ENCODE measurements at places on chromosomes 13 and 19.
A peak's percentile ranks its signal among the peaks of the same experiment; 100 is the strongest.

GRCh38 chr19:10643172-10643967, 10.8 kb upstream of the ILF3 start:
- no peak for DNase-seq

DNA sequence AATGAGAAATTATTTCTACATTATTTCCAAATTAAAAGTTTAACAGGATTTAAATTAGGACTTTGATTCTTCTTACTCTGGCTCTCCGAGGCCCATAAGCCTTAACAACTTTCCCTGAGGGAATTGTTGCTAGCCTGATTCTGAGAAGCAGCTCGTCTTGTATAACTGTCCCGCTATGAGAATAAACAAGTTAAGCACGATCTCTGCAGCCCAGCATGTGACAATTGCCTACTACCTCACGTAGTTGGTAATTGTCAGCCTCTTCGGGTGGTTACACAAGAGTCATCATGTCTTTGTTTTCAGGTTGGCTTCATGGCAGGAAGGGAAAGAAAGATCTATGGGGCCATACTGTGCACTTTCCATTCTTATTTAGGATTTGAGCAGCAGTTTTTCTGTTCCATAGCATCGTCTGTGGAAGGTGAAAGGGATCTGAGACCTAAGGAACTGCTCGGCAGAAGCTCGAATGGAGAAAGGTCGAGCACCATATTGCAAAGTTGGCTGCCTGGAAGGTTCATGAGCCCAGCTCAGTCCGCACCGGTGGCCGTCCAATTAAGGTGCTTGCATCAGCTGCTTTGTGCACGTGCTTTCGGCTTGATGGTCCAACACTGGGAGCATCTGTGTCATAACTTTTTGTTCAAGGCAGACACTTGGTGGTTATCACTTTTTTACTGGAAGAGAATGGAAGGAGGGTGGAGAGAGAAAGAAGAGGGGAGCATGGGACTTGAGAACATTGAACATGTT, 1.8 kb upstream of the STARD13 start:
- no peak for DNase-seq

- DNase-seq: no peak
Observed at GRCh38 chr19:30376826-30377425, 4.7 kb downstream of the ZNF536 start.

- no peak for DNase-seq
Observed at GRCh38 chr19:18090545-18091216, 3.9 kb upstream of the IL12RB1 start.

- DNase-seq: peak; percentile 19
Observed at GRCh38 chr13:36736119-36736726, 62.4 kb downstream of the SERTM1 start.

DNA sequence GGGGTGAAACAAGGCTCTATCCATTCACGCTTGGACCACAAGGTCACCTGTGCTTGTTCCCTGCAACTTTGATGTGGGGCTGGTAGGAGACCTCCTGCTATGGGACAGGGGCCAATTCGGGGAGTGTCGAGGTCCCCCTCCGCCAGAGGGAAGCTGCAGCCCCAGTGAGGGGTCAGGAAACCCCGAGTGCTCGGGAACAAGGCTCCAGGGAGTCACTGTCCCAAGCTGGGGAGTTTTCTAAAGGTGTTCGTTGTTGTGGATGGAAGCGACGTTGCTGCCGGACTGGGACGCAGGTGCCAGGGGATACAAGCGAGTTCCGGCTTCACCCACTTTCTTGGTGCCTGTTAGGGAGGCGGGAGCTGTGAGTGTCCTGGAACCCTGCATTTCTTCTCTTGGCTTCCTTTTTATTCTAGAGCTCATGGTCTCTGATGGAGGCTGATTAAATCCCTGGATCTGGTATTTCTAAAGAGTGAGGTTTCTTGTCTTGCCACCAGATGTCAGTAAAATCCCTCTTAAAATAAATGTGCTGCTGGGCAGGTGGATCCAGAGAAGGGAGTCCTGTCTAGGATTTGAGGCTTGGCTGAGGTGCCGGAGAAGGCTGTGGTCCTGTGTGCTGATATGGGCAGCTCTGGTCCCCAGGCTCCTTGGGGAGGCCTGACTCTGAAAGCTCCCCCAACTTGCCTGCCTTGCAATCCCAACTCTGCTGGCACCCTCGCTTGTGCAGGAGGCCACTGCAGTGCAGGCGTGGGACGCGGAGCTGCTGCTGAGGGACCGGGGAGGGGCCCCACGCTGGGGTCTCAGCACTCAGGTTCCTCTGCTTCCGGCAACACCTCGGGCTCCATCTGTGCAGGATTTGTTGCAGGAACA, 153.9 kb downstream of the TEX29 start:
- DNase-seq: peak; percentile 63

GRCh38 chr19:11300811-11301120, 4.8 kb downstream of the TSPAN16 start:
- no peak for DNase-seq

DNA sequence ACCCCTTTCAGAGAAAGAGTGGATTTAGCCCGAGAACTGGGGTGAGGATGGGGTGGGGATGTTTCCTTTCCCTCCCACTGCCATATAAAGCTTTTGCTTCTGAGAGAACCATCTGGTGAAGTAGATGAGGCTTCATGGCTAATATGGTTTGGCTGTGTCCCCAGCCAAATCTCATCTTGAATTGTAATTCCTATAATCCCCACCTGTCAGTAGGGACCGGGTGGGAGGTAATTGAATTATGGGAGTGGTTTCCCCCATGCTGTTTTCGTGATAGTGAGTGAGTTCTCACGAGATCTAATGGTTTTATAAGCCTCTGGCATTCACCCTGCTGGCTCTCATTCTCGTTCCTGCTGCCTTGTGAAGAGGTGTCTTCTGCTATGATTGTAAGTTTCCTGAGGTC, 270.9 kb downstream of the LMO7 start:
- no peak for DNase-seq

- no peak for DNase-seq
Observed at GRCh38 chr13:29760544-29760943, 89.9 kb downstream of the UBL3 start.

- no peak for DNase-seq
Observed at GRCh38 chr13:103945836-103946235, 879.6 kb upstream of the SLC10A2 start.

DNA sequence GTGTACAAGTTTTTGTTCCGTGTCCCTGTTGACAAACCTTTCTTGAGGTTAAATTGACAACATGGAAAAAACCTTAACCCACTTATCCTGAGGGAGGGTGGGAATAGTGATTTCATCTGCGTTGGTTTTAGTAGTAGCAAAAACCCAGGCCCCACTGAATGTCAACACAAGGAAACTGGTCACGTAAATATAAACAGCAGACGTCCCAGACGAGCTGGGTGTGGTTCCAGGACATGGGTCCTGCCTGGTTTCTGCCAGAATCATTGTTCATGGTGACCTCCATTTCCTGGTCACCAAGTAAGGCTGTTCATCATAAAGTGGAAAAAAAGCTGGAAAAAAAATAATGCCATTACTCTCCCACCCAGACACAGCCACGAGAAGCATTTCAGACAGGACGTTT, 16.9 kb upstream of the F2RL3 start:
- DNase-seq: no peak

- no peak for DNase-seq
Observed at GRCh38 chr13:102772042-102772425, 1.6 kb downstream of the TEX30 start.

DNA sequence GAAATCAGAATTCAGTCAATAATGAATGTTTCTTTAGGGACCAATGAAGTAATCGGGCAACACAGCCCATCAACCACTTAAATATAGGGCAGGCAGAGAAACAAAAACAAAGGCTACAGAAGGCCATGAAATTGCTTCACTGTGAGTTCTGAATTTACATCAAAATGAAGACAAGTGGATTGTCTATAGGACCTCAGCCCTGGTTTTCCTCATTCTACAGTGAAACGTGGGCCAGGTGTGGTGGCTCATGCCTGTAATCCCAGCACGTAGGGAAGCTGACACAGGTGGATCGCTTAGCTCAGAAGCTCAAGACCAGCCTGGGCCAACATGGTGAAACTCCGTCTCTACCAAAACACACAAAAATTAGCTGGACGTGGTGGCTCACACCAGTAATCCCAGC, 416.0 kb downstream of the KLF12 start:
- no peak for DNase-seq

GRCh38 chr19:14343286-14343685, 38.0 kb upstream of the ADGRE5 start:
- no peak for DNase-seq

GRCh38 chr19:2488942-2489731, 13.2 kb downstream of the GADD45B start:
- DNase-seq: peak; percentile 49

GRCh38 chr13:40629678-40630384, 36.6 kb downstream of the FOXO1 start:
- peak; percentile 50 for DNase-seq

All from GM10248 (cell line).